Caco-2 (cell line): ENCODE measurements at places on chromosomes 1 and 21.

DNA sequence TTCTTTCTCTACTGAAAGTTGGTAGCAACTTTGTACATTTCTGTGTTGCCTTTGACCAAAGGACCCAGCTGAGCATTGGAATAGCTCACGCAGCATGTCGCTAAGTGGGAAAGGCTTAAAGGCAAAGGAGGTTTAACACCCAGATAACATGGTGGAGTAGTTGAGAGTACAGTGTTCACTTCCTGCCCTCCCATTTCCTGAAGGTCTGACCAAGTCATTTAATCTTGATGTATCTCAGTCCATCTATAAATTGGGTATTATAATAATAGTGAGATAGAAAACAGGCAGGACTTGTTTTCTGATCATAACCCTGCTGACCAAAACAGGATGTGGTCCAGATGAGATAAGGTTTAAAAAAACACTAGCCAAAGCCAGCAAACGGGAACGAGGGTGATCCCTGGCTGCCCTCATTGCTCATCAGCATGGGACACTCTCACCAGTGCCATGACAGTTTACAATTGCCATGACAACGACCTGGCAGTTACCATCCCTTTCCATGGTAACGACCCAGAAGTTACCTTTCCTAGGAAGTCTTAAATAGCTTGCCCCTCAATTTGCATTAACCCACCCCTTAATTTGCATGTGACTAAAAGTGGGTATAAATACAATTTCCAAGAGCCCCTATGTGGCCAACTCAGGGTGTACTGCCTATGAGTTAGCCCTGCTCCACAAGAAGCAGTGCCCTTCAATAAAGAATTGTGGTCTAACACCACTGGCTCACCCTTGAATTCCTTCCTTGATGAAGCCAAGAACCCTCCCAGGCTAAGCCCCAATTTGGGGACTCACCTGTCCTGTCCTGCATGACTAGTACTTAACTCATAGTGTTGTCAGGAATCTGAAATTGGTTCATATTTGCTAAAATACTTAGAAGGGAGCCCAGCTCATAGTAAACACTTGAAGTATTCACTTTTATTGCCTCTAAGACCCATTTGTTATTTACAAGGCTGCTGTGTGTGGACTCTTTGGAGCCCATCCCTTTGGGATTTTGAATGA is 28.4 kb upstream of the FHAD1 start:
- H3K4me3 ChIP-seq, result no peak overlapping the region
- no peak overlapping the region for H3K27ac ChIP-seq
- DNase-seq, result no peak
- no peaks in the 10 kb centered on the region for H3K4me1 ChIP-seq
- H3K36me3 ChIP-seq, result no peaks in the 10 kb centered on the region; the same call in 1 of the 2 replicates

DNA sequence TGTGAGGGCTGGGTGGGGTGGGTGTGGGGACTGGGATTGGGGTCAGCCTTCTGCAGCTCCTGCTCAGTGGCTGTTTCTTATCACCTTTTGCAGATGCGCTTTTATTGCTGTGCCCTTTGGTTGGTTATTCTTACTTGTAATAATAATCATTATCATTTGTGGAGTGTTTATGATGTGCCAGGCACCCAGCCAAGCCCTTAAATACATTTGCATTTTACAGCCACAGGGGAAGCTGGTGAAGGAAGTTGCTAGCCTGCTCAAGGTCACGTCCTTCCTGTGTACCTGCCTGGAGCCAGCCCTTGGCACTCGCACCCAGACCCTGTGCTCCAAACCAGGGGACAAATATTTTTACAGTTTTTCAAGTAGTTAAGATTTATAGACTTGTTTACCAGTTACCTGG is 144.0 kb downstream of the PGBD5 start:
- no peaks in the 10 kb centered on the region for H3K27me3 ChIP-seq
- peaks cover 1% of the 10 kb centered on the region; the same call in 1 of the 2 replicates for H3K36me3 ChIP-seq
- no peak overlapping the region for H3K27ac ChIP-seq
- no peaks in the 10 kb centered on the region for H3K4me1 ChIP-seq

DNA sequence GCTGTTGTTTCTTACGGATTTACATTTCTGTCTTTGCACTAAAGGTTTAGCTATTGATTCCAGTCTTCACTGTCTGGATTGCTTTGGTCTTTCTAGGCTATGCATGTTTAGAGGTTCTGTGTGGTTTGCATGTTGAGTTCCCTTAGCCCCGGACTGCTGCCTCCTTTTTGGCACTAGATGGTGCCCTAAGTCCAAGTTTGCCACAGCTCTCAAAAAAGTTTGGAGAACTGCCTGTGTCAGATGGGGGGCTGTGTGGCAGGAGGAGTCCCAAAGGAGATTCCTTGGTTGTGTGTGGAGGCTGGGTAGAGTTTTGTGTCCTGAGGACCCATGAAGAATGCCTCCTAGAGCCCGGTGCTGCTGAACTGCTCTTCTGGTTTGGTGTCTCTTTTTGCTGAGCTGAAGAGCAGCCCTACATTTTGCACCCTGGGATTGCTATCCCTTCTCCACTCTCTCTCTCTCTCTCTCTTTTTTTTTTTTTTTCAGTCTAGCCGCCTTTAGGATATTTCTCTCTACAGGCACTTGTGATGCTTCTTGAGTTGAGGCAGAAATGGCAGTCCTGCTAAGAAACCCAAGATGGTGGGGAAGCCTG is 74.4 kb downstream of the PTGS2 start:
- DNase-seq, result peak; percentile 72
- no peaks in the 10 kb centered on the region for H3K36me3 ChIP-seq
- H3K4me1 ChIP-seq, result peaks cover 16% of the 10 kb centered on the region
- H3K4me3 ChIP-seq, result no peak overlapping the region

DNA sequence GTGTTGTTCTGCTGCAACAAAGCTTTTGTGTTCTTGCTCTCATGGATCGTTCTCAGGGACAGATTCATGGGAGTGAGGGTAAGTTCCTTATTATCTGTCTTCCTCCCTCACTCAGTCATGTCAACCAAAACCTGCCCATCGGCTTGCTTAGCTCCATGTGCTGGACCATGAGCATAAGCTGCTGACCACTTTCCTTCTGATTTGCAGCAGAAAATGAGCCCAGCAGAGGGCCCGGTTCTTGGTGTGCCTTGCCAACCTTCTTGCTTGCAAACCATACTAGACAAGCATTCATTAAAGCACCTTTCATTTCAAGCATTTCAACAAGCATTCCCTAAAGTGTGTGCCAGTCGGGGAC is 64.0 kb upstream of the COA6 start:
- H3K27me3 ChIP-seq, result no peaks in the 10 kb centered on the region
- peak overlapping the region; percentile 21 for H3K4me3 ChIP-seq
- H3K27ac ChIP-seq, result no peak overlapping the region
- peaks cover 5% of the 10 kb centered on the region; the same call in 1 of the 2 replicates for H3K4me1 ChIP-seq
- no peaks in the 10 kb centered on the region for H3K36me3 ChIP-seq
- no peak for DNase-seq

- H3K4me3 ChIP-seq, result no peak overlapping the region
- no peak overlapping the region for H3K27ac ChIP-seq
- H3K4me1 ChIP-seq, result no peaks in the 10 kb centered on the region
- DNase-seq, result no peak
These were observed 30.0 kb downstream of the ZMYM4 start for GRCh38 chr1:35298464-35298863.

DNA sequence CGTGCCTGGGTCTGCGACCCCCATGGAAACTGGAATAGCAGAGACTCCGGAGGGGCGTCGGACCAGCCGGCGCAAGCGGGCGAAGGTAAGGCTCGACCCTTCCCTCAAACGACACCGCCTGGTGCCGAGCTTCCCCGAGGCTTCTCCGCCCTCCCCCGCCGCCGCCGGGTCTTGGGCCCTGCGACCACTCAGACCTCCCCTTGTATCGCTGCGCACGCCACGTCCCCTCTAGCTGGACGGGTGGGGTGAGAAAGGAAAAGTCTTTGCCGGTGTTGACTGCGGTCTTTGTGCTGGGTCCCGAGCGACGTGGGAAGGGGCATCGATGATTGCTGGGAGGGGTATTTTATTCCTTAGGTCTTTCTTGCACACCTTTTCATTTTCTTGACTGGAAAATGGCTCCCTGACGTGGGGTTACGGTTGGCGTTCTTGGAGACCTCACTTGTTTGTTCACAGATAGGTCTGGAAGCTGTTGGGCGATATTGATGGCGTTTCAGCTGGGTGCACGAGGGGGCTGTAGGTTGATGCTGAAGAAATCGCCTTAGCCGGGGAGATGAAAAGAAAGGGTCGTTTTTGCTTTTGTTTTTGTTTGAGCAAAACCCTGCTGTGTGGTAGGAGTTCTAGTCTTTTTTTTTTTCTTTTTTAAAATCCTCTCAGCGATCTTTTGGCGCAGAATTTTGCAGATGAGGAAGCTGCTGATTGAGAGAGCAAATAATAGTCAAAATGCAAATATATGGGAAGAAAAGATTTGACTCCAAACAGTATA is 776 bp downstream of the KDM1A start:
- peak overlapping the region; percentile 95 for H3K27ac ChIP-seq
- H3K27me3 ChIP-seq, result no peaks in the 10 kb centered on the region
- no peaks in the 10 kb centered on the region for H3K36me3 ChIP-seq

DNA sequence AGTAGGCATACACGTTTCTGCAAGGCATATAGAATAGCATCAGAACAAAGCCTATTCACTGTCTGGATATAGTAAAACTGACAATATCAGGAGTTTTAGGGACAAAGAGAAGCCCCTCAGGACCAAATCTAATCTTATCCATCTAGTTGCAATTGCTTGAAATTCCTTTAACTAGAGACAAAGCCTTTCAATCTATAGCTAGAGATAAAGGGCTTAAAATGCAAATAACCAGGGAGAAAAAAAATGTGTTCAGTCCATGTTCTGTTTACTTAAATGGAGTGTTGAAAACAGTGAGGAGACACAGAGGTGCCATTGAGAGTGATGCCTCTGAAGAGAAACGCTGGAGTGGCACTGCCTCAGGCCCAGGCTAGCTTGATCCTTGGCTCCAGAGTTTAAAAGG is 286.1 kb downstream of the DPYD start:
- H3K27ac ChIP-seq, result no peak overlapping the region
- H3K4me3 ChIP-seq, result no peak overlapping the region
- H3K27me3 ChIP-seq, result no peaks in the 10 kb centered on the region
- no peak for DNase-seq
- no peaks in the 10 kb centered on the region for H3K36me3 ChIP-seq

- H3K4me3 ChIP-seq, result no peak overlapping the region
- no peaks in the 10 kb centered on the region for H3K36me3 ChIP-seq
- H3K4me1 ChIP-seq, result no peaks in the 10 kb centered on the region
- no peak for DNase-seq
These were observed 1.7 kb downstream of the TRPM2 start for GRCh38 chr21:44354775-44355771.

GRCh38 chr1:27430903-27431600 is 38.6 kb downstream of the GPR3 start:
- H3K27me3 ChIP-seq, result no peaks in the 10 kb centered on the region
- no peak overlapping the region for H3K4me3 ChIP-seq
- H3K36me3 ChIP-seq, result no peaks in the 10 kb centered on the region; the same call in 1 of the 2 replicates
- H3K4me1 ChIP-seq, result no peaks in the 10 kb centered on the region

DNA sequence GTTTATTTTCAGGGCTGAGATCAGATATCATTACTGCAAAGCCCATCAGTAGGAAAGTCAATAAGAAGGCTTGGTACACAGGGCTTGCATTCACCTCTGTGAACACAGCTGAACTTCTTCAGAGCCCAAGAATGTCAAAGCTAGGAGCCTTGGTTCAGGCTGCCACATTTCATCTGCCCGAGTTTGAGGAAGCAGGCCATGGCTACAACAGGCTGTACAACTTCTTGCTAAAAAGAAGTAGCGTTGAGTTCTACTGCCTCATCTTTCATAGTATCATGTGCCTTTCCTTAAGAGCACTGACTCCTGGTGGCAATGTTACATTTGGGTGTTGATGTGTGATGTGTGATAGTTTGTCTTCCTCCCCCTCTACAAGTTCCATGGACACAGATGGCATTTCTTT is 10.1 kb downstream of the C1orf162 start:
- no peaks in the 10 kb centered on the region for H3K4me1 ChIP-seq
- no peak for DNase-seq
- H3K27ac ChIP-seq, result no peak overlapping the region
- H3K4me3 ChIP-seq, result no peak overlapping the region

DNA sequence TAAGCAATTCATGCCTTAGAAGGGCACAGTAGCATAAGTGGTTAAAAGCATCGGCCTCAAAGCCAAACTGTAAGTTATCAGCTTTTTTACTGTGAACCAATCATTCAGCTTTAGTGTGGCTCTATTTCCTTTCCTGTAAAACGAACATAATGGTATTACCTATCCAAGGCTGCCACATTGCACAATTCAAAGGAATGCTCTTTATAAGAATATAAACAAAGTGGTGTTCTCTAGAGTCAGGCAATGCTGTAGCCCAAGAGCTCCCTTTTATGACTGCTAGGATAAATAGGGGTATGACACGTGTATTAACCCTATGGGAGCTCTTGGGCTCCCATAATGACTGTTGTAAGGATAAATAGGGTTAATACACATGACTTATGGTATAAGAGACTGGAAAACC is 25.4 kb downstream of the INTS7 start:
- no peak overlapping the region for H3K27ac ChIP-seq
- no peaks in the 10 kb centered on the region for H3K27me3 ChIP-seq
- no peak overlapping the region for H3K4me3 ChIP-seq
- peaks cover 25% of the 10 kb centered on the region for H3K4me1 ChIP-seq
- no peaks in the 10 kb centered on the region for H3K36me3 ChIP-seq

DNA sequence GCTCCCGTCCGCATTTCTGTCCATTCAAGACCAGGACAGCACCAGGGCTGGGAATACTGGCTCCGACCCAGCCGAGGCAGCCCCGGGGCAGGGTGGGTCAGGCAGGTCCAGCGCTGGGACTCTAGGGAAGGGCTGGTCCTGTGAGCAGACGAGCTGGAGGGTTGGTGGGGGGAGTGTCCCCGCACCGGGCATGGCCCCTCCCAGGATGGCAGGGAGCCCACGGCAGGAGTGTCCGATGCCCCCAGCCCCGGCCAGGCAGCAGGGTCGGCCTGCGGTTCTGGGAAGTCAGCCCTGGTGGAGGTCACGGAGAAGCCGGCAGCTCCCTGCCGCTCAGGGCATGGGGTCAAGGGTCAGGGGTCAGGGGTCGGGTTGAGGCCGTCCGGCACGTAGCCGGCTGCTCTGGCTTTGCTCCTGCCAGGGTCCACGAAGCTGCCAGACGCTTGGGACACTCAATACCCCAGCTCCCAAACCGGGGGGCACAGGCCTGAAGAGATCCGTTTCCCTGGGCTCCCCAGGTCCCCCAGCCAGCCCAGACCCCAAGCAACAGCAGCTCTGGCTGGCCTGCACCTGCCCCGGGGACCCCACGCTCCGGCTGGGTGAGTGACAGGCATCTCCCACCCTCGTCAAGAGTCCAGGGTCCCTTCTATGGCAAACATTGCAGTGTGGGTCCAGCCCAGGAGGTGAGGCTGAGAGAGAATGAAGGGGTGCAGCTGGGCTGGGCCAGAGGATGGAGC is 6.7 kb downstream of the C1QTNF12 start:
- H3K36me3 ChIP-seq, result no peaks in the 10 kb centered on the region
- H3K27me3 ChIP-seq, result no peaks in the 10 kb centered on the region
- DNase-seq, result no peak
- H3K4me1 ChIP-seq, result peaks cover 40% of the 10 kb centered on the region
- H3K27ac ChIP-seq, result no peak overlapping the region

- 0 out of 2 replicates have a peak, but pooled peaks cover 3% of the 10 kb centered on the region for H3K4me1 ChIP-seq
- H3K27ac ChIP-seq, result no peak overlapping the region
These were observed 8.3 kb downstream of the IL24 start for GRCh38 chr1:206905295-206906164.
